ENCODE measurements at places on chromosomes 12 and 14. TPM values are rescaled to one million over a fixed set of nuclear protein-coding genes. Genes with fewer than 3 reads are reported as not detected.

DDHD1 gene
- total RNA-seq: 99.2 TPM

KRT78 gene
- 2.6 TPM for total RNA-seq

NRL gene
- total RNA-seq: 394 TPM

TAS2R14 gene
- total RNA-seq: 21.2 TPM

OTUB2 gene
- total RNA-seq: 3.8 TPM

PTGDR gene
- total RNA-seq: 1.6 TPM

CIROP gene
- not detected for total RNA-seq

KIF26A gene
- total RNA-seq: 31.3 TPM

FOXN4 gene
- 3.4 TPM for total RNA-seq

PTPRR gene
- total RNA-seq: 18.5 TPM

TBX3 gene
- total RNA-seq: 13.9 TPM

EIF2B2 gene
- 37.4 TPM for total RNA-seq

KRT2 gene
- total RNA-seq: not detected

RFLNA gene
- 11.1 TPM for total RNA-seq

PRIMA1 gene
- total RNA-seq: 2.9 TPM

FITM1 gene
- total RNA-seq: 11.4 TPM

ETFRF1 gene
- 49.3 TPM for total RNA-seq

ADCY6 gene
- 50.1 TPM for total RNA-seq

RIC8B gene
- 32.9 TPM for total RNA-seq

PLXNC1 gene
- total RNA-seq: 73.7 TPM

COL2A1 gene
- 150 TPM for total RNA-seq

HOXC9 gene
- not detected for total RNA-seq

TMBIM4 gene
- 135 TPM for total RNA-seq

PARPBP gene
- 10.6 TPM for total RNA-seq

BCL2L14 gene
- not detected for total RNA-seq

TRHDE gene
- total RNA-seq: 23.5 TPM

PEX5 gene
- 52.9 TPM for total RNA-seq

NKX2-8 gene
- total RNA-seq: not detected

SDS gene
- not detected for total RNA-seq

COX14 gene
- total RNA-seq: 23.0 TPM

BATF gene
- 2.1 TPM for total RNA-seq

KRT6A gene
- total RNA-seq: 1.2 TPM

TBC1D30 gene
- total RNA-seq: 17.1 TPM

SELPLG gene
- 2.9 TPM for total RNA-seq

TAS2R19 gene
- 42.2 TPM for total RNA-seq

TEDC1 gene
- total RNA-seq: 9.5 TPM

ANO4 gene
- total RNA-seq: 3.1 TPM

SERPINA10 gene
- total RNA-seq: not detected

COX8C gene
- total RNA-seq: not detected

PLBD1 gene
- total RNA-seq: 13.8 TPM

LDHB gene
- 476 TPM for total RNA-seq

TMEM117 gene
- 34.4 TPM for total RNA-seq

VRTN gene
- not detected for total RNA-seq

CHURC1 gene
- total RNA-seq: 89.7 TPM

ZNF740 gene
- 32.8 TPM for total RNA-seq

THAP2 gene
- 13.4 TPM for total RNA-seq

KRT76 gene
- not detected for total RNA-seq

RIMBP2 gene
- 44.0 TPM for total RNA-seq

SCARB1 gene
- 51.9 TPM for total RNA-seq

SMOC1 gene
- 25.9 TPM for total RNA-seq

IL22 gene
- total RNA-seq: not detected

CIDEB gene
- 17.5 TPM for total RNA-seq

POMT2 gene
- total RNA-seq: 25.8 TPM

TAS2R8 gene
- not detected for total RNA-seq

RASSF9 gene
- total RNA-seq: 5.9 TPM

POTEG gene
- not detected for total RNA-seq

GLI1 gene
- total RNA-seq: 7.1 TPM

SNX6 gene
- 260 TPM for total RNA-seq

AQP5 gene
- 82.5 TPM for total RNA-seq

OASL gene
- total RNA-seq: 0.33 TPM

Measured in camera-type eye (tissue), 1 donor.